ENCODE measurements at places on chromosomes 3 and 15.
A peak's percentile ranks its signal among the peaks of the same experiment; 100 is the strongest.

GRCh38 chr15:93347986-93348385 is 259.0 kb upstream of the RGMA start:
- DNase-seq, result no peak

- DNase-seq, result no peak
Measured at GRCh38 chr3:13771496-13771895, 108.4 kb downstream of the WNT7A start.

GRCh38 chr3:147222291-147222690 is 184.1 kb downstream of the ZIC4 start:
- no peak for DNase-seq

- no peak for DNase-seq
Measured at GRCh38 chr3:55597641-55598040, 110.5 kb upstream of the WNT5A start.

GRCh38 chr15:57440799-57441198 is 64.5 kb downstream of the CGNL1 start:
- no peak for DNase-seq

DNA sequence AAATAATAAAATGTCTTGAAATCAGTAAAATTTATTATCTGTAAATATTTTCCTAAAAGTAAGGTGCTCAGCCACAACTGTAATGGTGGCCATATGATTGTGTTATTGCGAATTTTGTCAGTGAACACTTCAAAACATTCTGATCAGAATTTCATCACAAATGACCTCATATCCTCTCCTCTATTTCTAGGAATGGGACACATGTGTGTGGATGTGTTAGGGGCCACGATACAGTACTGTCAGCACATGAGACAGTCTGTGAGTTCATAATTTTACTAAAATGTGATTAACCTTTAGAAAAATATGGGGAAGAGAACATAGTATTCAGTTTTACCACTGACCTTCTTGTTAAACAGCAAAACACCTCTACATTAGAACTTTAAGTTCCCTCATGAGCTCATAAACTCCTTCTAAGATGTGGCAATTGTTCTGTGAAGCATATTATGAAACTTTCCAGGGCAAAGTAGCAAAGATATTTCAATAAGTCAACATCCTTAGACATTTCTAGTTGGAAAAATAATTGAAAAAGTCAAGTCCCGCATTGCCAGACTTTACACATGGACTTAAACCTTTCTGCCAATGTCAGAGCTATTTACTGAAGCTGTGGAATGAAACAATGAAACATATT is 158.2 kb upstream of the ABI3BP start:
- DNase-seq, result no peak

DNA sequence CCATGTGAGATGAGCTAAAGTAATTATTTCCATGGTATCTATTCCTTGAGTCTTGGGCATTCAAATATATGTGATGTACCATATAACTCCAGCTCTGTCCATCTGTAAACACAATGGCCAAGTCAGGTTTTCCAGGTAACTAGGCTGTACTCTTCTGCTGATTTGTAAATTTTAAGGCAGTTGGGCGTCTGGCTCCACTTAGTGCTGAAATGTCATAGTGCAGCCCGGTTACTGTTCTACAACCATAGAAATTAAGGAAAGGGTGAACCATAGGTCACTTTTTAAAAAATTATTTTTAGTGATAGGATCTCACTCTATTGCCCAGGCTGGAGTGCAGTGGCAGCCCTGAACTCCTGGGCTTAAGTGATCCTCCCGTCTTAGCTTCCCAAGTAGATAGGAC is 44.7 kb upstream of the GOLM2 start:
- no peak for DNase-seq

- no peak for DNase-seq
Measured at GRCh38 chr3:191627064-191627463, 166.1 kb downstream of the PYDC2 start.

- DNase-seq, result peak; percentile 42
Measured at GRCh38 chr15:31472636-31473384, 146.2 kb downstream of the KLF13 start.

- no peak for DNase-seq
Measured at GRCh38 chr3:97264180-97264579, 449.8 kb downstream of the EPHA6 start.

DNA sequence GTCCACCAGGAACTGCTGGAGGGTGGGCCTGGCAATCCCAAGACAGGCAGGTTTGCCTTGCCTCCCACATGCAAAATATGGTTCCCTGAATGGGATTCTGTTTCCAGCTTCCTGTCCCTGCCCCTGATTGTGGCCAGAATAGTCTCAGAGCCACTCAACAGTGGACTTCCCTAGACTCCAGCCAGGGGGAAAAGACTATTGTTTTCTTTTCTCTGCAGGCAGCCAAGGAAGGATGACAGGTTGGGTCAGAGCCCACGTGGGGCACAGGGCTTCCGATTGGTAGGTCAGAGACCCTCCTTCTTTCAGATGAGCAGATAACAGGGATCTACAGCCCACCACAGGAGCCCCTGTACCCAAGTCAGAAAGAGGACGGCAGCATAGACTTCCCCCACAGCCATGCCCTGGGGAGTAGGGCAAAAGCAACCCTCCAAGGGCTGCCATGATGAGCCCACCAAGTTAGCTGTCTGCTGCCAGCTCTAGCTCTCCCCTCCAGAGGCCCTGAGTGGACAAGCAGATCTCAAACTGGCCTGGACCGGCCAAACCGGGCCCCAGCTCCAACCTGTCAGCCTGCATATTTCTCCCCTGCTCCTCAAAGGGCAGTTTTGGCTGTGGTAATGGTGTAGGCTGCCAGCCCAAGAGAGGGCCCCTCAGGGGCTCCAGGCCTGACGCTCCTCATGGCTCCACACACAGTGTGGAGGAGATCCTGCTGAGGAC is 6.4 kb downstream of the TLR9 start:
- DNase-seq, result no peak

DNA sequence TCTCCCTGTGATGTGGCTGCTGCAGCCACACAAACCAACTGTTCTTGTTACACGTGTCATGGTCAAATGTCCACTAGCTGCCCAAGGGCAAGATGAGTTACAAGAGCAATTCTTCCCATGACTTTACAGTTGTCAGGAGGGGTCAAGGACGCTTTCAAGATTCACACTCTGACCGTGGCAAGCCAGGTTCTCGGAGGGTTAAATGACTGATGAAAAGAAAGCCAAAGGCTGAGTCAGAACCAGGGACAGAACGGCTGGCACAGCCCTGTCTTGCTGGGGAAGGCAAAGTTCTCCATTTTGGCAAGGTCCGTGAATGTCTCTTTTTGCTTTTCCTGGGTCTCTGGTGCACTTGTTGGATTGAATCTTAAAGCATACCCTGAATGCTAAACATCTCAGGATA is 364.5 kb upstream of the ICE2 start:
- DNase-seq, result no peak

DNA sequence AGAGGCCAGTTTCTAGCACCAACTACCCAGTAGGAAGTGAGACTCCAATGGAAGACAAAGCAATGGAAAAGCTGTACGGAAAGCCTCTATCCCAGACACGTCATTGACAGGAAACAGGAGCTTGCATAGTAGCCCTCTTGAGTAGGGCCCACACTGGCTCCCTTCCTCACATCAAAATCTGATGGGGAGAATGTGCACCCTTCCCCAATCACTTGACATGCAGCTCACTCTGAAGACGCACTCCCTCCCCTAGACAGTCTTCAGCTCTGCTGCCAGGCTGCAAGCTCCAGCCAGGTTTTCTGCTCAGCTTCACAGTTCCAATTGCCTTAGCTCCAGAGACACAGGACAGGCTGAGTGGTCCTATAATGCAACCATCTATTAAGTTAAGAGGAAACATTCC is 567.8 kb downstream of the EPHB1 start:
- no peak for DNase-seq

All from stimulated activated naive CD4-positive, alpha-beta T cell treated with Interleukin-2 at 50 U/mL for 16 hours (primary cell).